Skeletal muscle tissue (tissue), 5 donors: ENCODE measurements at places on chromosomes 7 and 10. TPM values are rescaled to one million over a fixed set of nuclear protein-coding genes. Genes with fewer than 3 reads are reported as not detected.

Gene NCF1
- 1.6 TPM for total RNA-seq

Gene SNX8
- 12.5 TPM for total RNA-seq

Gene PLCE1
- 29.2 TPM for total RNA-seq

Gene H2AZ2
- 96.0 TPM for total RNA-seq

Gene FAM185A
- total RNA-seq = 17.7 TPM

Gene IRF5
- total RNA-seq = 2.6 TPM

Gene AKR1D1
- total RNA-seq = not detected

Gene ADAMTS14
- 5.7 TPM for total RNA-seq

Gene ANKRD30A
- not detected for total RNA-seq

Gene IL2RA
- total RNA-seq = not detected

Gene BTAF1
- total RNA-seq = 35.5 TPM

Gene KIF5B
- total RNA-seq = 52.2 TPM

Gene FAM241B
- not detected for total RNA-seq

Gene GALNT17
- total RNA-seq = 24.5 TPM

Gene CTNNA3
- 24.0 TPM for total RNA-seq

Gene EPHB6
- 1.0 TPM for total RNA-seq

Gene WNT8B
- not detected for total RNA-seq

Gene TTYH3
- total RNA-seq = 18.8 TPM

Gene INTS15
- 10.4 TPM for total RNA-seq

Gene CPA1
- 2.6 TPM for total RNA-seq
